BJ (cell line): ENCODE measurements at places on chromosomes 2 and 18. TPM values are rescaled to one million over a fixed set of nuclear protein-coding genes. Genes with fewer than 3 reads are reported as not detected.

DNA sequence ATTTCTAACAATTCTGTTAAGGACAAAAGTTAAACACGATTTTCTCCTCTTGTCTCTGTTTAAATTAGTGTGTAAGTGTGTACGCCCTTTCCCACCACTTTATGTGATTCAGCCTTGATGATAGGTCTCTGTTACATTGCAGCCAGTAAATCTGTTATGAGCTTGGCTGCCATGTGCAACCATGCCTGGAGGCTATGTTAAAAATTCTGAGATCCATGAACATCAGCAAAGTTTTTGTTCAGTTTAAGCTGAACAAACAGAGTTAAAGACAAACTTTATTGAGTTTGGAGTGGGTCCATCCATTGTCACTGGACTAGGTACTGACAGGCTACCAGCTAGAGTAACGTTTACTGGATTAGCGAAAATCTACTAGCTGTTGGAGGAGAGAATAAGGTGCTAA lies 110.4 kb downstream of the NCKAP5 start:
- peak; percentile 20 for DNase-seq

GRCh38 chr2:20665243-20666004 lies 1.5 kb upstream of the GDF7 start:
- no peak for DNase-seq

GRCh38 chr2:129192841-129193253 lies 786.6 kb upstream of the RAB6C start:
- no peak for DNase-seq

- DNase-seq: no peak
Measured at GRCh38 chr2:100054426-100054825, 88.0 kb downstream of the AFF3 start.

- no peak for DNase-seq
Measured at GRCh38 chr2:127043367-127044164, 63.4 kb downstream of the BIN1 start.

The RNF144A gene
- 0.12 and 0.16 TPM in 2 replicates for polyA plus RNA-seq

DNA sequence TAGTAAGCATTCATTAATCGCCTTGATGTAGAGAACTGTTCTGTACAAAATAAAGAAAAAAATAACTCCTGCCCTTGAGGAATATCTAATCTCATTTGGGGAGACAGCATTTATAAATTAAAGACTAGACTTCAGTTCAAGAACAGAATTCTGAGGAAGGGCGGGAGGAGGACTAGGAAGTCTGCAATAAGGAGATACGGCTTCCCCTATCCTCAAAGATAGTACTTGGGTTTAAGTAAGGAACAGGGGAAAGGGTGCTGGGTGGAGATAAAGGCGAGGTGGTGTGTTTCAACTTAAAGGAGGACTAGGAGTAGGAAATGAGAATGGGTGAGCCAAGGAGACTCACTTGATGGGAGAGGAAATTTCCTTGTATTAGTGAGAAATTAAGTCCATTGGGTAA lies 121.9 kb upstream of the MSTN start:
- DNase-seq: no peak

DNA sequence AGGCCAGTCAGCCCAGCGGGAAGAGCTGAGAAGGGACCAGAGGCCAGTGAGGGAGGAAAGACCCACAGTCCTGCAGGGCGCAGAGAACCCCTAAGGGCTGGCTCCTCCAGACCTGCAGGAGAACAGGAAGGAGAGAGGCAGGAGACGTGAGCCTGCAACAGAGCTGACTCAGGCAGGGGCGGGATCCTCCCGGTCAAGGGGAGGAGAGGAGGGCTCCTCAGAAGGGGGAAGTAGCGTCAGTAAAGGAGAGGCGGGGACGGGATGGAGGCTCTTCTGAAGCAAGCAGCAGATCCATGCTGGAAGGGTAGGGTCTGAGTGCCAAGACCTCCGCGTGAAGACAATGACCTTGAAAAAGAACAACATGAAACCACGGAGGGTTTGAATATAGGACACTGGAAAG lies 50.8 kb downstream of the TRABD2A start:
- DNase-seq: no peak

- no peak for DNase-seq
Measured at GRCh38 chr2:201407265-201407664, 44.0 kb downstream of the TRAK2 start.

DNA sequence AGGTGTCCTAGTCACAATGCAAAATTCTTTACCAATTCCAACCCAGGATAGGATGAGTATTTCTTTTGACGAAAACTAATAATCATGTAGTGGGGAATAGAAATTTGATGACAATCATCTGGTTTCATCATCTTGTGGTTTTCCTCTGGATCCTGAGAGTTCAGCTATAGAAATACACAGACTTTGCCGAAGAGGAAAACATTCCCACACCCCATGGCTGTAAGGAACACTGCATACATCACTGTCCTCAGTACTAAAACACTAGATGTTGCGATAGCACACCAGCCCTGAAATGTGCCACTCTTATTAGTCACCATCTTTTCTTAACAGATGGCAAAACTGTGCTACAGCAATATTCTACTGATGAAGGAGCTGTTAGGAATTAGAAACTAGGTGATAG lies 29.4 kb downstream of the CERKL start:
- peak; percentile 3 for DNase-seq

DNA sequence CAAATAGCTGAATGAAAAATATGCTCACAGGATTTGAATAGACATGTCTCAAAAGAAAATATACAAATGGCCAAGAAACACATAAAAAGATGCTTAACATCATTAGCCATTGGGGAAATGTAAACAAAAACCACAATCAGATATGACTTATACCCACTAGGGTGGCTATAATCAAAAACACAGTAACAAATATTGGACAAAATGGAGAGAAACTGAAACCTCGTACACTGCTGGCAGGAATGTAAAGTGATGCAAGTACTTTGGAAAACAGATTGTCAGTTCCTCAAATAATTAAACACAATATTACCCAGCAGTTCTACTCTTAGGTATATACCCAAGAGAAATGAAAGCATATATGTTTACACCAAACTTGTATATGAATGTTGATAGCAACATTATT lies 213.0 kb downstream of the PHLPP1 start:
- DNase-seq: no peak

- DNase-seq: no peak
Measured at GRCh38 chr2:54770676-54771075, 47.2 kb downstream of the EML6 start.

- DNase-seq: no peak
Measured at GRCh38 chr18:77461062-77461688, 211.5 kb downstream of the GALR1 start.

GRCh38 chr2:20175267-20175666 lies 49.7 kb downstream of the SDC1 start:
- DNase-seq: no peak

DNA sequence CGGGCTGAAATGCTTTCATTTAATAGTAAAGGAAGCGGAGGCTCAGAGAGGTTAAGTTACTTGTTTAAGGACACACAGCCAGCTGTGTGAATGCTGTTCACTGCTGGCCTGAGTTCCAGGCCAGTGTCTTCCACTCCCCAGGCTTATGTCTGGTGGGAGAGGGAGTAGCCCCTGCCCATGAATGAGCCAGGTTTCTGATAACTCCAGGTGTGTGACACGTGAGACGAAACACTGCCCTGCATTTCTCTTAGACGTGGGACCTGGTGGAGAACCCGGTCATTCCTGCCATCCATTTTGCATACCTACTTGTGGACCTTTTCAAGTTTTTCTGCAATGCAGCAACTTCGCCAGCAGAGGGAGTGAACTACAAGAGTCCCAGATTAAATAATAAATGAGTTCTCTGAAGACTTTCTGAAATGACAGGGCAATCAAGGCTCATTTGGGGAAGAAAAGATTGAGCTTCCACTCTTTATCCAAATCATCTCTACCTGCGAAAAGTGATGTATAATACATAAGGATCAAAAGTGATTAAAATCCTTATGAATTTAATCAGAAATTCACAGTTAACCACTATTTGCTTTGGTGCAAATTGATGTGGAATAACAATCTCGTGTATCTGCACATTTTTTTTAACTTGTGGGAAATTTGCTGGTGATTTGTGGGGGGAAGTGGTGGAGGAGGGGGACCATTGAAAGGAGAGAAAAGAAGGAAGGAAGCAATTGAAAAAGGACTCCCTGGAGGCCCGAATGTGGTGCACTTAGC lies 79.4 kb upstream of the ASB18 start:
- peak; percentile 10 for DNase-seq

- DNase-seq: peak; percentile 83
Measured at GRCh38 chr18:12282442-12283039, 25.5 kb upstream of the TUBB6 start.

The ASAP2 gene
- polyA plus RNA-seq: 14.1 and 18.2 TPM in 2 replicates

The IL36A gene
- not detected in 2 replicates for polyA plus RNA-seq

DNA sequence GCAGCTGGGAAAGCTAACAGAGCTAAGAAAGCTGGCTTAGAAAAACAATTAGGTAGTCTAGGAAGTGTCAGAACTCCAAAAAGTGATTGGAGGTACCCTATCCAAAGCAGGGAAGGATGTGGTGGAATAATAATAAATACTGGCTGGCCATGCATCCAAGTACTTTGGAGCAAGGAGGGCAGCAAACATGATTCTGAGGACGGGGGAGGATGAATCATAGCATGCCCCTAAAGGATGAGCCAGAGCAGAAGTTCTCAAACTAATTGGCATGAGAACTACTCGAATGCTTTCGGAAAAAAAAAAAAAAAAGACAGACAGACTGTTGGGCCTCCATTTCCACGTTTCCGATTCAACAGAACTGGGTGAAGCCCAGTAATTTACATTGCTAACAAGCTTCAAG lies 2.4 kb downstream of the CWC22 start:
- DNase-seq: no peak

The ALK gene
- polyA plus RNA-seq: not detected in 2 replicates

The KLF7 gene
- polyA plus RNA-seq: 30.2 and 41.9 TPM in 2 replicates

GRCh38 chr2:29743516-29743915 lies 177.9 kb downstream of the ALK start:
- DNase-seq: no peak

The TMEFF2 gene
- 0.25 and 0.33 TPM in 2 replicates for polyA plus RNA-seq

DNA sequence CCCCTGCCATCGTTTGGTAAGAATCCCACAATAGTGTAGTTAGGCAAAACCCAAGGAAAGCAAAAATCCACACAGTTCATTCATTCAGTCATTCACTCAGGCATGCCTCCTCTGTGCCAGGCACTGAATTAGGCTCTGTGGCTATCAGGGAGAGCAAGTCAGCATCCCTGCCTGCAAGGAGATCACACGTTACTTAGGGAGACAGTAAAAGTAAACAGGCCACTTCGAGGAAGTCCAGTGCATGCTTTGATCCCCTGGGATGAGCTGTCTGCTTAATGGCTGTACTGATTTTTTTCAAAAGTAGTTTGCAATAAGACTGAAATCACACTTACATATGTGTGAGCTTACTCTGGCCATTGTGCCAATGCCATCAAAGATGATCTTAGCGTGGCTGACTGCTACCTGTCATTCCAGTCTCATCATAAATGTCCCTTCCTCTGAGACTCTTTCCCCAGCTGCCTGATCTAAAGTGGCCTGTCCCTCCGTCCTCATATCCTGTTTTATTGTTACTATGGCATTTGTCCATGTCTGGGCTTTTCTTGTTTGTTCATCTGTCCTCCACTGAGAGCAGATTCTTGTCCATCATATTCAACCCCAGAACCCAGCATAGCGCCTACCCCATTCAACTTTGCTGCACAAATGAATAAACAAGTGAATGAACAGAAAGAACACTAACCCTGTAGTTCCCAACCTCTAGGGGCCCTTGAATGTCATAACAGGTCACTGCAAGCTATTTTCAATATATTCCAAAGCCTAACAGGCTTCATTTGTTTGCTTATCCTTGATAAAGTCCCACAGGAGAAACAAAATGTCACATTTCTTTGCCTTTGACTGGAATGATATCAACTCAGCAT lies 84.1 kb downstream of the GALNT14 start:
- no peak for DNase-seq

DNA sequence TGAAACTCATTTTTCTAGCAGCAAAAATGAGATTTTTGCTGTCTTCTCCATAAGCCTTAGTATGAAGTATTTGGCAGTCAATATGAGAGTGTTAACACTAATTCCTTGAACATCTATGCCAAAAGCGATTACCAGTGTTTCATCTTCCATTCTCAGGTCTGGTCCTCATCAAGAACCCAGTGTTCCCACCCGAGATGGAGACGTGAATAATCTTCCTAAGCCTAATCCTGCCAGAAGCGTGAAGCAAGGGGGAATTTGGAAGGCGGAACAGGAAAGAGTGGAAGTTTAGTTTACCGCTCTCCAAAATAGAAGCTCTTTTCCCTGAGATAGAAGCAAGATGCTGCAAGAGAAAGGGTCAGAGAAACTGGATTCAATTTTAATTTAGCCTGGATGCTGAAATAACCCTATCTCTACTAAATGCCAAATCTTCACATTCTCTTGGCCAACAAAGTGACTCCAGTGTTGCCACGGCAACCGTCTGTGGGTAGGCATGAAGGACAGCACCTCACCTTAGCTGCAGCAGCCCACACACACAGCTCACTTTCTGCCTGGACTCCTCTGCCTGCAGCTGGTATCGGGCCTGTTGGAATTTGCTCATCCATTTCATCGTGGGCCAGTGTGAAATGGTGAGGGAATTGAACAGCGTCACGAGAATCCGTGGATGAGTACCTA lies 711.1 kb downstream of the CBLN2 start:
- DNase-seq: no peak

DNA sequence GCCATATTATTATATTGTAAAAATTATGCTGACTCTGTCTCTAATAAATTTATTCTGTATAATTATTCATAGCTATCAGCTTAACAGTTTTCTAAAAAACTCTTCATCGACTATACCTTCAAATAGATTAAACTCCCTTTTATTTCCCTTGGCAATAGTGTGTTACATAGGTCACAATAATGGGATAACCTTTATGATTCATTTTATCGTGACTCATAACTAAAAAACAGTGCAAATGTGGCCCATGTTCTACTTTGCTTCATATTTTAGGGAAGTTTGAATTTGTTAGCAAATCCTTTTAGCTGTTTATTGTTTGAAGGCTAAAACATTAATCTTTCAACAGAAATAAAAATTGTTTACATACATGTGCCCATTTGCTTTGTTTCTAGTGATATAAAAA lies 783.2 kb upstream of the CDH2 start:
- DNase-seq: no peak

DNA sequence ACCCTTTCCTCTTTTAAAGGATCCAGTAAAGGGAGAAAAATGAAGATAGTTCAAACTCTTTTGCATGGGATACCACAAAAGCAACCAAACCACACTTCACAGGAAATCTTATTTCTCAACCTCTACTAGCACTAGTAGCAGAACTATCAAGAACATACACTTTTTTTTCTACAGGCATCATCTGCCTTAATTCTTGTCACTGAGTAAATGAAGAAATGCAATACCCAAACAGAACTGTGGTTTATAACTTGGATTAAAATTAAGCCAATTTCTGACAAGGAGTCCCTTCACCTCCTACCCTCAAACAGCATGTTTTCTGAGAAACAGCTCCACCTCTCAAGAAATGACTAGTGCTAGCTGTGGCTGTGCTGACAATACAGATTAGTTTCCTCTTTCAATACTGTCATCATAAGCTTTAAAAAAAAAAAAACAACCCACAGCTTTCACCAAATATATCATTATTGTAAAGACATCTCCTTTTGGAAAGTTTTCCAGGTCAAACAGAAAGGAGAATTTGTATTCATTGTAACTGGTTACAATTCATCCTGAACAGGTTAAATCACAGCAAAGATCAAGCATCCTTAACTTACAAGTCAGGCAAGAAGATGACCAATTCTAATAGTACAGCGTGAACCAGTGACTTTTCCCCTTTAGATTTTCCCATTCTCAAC lies 44.4 kb downstream of the PTPN2 start:
- no peak for DNase-seq
